ENCODE measurements at places on chromosomes 7 and 10.
A peak's percentile ranks its signal among the peaks of the same experiment; 100 is the strongest.

DNA sequence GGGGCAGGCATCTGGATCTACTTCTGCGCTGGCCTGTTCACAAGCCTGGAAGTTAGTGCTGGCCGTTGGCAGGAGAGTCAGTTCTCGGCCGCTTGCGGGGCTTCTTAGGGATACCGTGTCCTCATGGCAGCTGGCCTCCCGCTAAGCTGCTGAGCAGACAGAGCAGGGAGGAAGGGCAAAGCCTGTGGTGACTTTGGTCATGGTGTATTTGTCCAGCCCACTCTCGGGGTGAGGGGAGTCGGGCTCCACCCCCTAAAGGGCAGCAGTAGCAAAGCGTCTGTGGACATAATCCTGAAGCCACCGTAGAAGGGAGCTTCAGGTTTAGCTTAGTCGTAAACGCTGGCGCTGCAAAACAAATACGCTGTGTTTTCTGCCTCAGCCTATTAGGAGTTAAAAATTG, 12.2 kb downstream of the UBE3C start:
- DNase-seq, result no peak

- peak; percentile 88 for DNase-seq
Measured at GRCh38 chr10:129851941-129852640, 112.0 kb downstream of the EBF3 start.

DNA sequence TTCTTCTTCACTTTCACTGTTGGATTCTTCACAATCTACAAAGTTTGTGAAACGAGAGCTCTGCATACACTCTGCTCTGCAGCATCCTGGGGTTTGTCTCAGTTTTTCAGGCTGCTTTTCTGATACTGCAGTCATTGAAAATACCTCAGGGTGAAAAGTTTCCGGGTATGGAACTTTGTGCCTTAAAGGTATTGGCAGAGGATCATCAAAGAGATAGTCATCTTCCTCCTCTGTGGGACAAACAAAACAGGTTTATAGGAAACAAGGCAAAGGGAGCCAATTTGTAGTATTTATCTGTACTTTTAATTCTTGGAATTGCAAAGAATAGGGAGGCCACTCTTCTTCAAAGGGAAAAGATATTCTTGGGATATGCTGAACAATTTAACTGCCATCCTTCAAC, 30.4 kb downstream of the SUV39H2 start:
- no peak for DNase-seq

DNA sequence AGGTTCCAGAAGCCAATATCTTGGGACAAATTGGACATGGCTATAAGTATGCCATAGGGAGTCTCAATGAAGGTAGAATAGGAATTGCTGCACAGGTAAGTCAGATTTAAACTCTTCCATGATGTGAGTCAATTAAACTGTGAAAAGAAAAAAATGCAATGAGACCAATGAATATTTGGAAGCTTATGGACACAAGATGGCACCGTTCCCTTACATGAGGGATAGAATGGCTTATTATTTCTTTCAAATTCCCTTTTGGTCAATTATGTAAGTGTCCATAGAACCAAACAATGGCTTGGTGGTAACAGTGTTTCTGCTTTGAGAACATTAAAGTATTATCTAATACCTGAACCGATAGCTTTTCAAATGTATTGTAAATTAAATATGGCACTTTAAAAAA, 35.6 kb downstream of the ACADSB start:
- peak; percentile 37 for DNase-seq

- DNase-seq, result no peak
Measured at GRCh38 chr7:69814421-69814962, 216.2 kb downstream of the AUTS2 start.

DNA sequence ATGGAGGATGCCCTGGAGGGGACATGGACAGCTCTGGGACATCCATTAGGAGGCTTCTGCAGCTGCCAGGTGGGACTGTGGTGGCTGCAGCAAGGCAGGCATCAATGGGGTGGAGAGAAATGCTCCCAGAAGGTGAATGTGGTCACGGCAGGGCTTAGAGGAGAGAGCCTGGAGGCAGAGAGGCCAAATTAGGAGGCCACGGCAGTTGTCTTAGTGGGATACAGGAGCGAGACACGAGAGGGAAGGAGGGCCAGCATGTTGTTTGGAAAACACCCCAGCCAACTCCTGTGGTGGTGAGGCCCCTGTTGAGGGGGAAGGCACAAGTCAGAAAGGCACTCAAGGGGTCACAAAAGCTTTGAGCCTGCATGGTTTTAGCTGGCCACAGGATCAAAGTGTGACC, 14.6 kb upstream of the ECHDC3 start:
- DNase-seq, result no peak

- DNase-seq, result no peak
Measured at GRCh38 chr10:69636273-69636575, 6.2 kb downstream of the FAM241B start.

- DNase-seq, result no peak
Measured at GRCh38 chr7:30968747-30969603, 5.2 kb downstream of the GHRHR start.

- no peak for DNase-seq
Measured at GRCh38 chr10:100339236-100339635, 7.8 kb upstream of the SCD start.

DNA sequence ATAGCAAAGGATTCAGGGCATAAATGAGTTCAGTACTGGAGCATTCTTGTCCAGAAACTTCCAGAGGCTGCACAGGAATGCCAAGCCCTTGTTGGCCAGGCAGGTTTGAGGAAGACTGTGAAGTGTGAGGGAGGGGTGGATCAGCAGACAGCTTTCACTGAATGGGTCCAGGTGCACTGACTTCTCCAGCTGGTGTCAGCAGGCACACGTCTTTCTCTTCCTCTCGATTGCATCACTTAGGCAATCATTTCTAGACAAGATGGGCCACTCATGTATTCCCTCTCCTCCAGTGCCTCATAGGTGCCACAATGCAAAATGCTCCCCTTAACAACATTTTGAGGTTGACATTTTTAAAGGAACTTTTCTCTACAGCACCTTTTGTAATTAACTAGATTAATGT, 15.6 kb upstream of the PLEKHS1 start:
- DNase-seq, result peak; percentile 61

GRCh38 chr7:18529239-18529638, 33.7 kb downstream of the HDAC9 start:
- no peak for DNase-seq

DNA sequence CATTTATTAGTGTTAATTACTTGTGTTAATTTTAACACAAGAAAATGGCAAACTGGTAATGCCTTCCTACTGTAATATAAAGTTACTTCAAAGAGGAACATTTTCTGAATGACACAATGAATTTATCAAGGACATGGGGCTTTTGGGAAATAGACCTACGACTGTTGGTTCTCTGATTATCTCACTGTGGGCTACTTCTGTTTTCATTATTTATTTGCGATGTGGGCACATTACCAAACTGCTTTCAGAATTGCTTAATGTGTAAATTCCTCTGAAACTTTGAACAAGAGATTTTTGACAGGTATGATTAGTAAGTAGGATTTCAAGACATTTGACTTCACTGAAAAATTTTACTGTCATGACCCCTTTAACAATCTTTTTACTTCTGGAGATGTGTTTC, 535.6 kb downstream of the CNTNAP2 start:
- no peak for DNase-seq

GRCh38 chr7:44372560-44373417, 47.4 kb upstream of the CAMK2B start:
- no peak for DNase-seq

- no peak for DNase-seq
Measured at GRCh38 chr10:59748834-59749233, 4.4 kb downstream of the MRLN start.

DNA sequence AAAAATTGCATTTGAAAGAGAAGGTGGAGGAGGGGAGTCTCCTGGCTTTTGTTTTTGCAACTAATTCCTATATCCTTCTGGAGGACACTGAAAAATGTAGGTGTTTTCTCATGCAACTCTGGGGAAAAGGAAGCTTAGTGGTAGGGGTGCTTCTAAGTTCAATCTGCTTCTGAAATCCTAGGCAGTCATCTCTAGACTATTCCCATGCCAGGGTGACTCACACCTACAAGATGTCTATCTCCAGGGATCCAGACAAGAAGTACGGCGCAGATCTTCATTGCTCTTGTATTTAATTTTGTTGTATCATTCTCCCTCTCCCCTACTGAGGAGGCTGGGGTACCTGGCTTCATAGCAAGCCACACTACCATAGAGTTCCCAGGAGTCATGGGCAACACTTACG, 258.8 kb downstream of the PHF14 start:
- no peak for DNase-seq

GRCh38 chr7:10802011-10802410, 171.7 kb upstream of the PHF14 start:
- DNase-seq, result no peak

DNA sequence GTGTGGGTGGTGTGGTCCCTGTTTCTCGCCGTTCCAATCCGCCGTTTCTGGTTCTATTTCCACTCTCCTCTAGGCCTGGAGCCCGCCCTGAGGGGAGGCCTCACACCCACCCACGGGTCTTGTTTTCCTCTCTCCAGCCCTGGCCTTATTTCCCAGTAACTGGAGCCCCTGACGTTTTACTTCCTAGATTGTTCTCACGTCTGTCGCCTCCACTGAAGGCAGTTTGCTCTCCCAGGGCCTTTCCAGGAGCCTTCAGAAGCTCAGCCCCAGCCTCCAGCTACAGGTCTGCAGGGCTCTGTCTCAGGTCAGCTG, 30.6 kb downstream of the CFAP46 start:
- no peak for DNase-seq

DNA sequence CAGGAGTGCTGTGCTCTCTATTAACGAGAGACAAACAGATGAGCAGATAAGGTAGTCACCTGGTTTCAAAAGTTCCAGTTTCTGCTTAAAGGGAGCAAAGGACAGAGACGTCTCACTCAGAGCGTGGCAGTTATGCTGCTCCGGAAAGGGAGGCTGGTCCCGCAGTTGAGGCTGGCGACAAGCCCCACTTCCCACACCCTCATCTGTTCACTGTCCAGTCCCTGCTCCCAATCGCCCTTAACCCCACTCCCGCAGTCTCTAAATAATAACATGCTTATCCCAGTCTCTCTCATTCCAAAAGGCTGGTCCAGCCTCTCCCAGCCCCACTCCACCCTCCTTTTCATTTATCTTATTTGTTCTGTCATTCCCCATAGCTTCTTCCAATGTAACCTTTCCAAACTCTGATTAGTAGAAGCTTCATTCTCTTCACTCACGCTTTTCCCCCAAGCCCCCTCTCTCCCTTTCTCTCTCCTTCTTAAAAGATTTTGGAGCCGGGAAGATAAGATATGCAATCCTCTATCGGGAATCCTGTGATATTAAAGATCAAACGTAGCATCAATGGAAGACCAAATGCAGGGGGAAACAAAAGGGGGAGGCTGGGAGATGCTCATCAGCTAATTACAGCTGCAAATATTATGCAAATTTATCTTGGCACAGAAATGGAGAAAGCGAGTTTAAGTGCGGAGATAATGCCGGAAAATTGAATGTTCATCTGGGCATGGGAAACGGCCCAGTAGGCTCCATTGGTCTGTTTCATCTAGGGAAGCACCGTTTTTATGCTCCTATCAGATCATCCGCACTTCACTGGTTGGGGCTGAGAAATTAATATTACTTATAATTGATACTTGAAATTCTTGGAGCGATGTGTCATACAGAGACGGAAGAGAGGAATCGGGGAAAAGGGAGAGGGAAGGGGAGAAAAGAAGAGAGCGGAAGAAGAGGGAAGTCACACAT, 16.3 kb upstream of the GATA3 start:
- DNase-seq, result no peak

DNA sequence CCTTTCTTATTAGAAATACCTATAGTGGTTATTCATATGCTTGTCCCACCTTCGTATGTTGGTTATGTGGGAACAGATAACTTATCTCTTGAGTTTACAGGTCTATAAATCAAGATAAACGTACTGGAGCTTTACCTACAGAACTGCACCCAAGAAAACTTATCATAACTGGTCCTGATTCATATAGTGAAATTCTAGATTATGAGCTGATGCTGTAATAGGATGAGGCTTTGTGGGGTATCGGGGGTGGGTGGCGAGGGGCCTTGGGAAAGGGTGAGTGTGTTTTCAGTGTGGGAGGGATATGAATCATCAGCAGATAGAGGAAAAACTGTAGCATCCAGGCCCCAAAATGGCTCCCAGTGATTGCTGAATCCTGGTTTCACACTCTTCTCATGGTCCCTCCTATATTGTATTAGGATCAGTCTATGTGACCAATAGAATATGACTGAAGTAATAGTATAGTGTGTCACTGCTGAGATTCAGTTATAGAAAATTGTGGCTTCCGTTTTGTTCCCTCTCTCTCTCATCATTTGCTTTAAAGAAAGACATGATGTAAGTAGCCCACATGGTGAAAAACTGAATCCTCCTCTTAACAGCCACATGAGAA, 706.8 kb upstream of the LRRTM3 start:
- DNase-seq, result no peak

DNA sequence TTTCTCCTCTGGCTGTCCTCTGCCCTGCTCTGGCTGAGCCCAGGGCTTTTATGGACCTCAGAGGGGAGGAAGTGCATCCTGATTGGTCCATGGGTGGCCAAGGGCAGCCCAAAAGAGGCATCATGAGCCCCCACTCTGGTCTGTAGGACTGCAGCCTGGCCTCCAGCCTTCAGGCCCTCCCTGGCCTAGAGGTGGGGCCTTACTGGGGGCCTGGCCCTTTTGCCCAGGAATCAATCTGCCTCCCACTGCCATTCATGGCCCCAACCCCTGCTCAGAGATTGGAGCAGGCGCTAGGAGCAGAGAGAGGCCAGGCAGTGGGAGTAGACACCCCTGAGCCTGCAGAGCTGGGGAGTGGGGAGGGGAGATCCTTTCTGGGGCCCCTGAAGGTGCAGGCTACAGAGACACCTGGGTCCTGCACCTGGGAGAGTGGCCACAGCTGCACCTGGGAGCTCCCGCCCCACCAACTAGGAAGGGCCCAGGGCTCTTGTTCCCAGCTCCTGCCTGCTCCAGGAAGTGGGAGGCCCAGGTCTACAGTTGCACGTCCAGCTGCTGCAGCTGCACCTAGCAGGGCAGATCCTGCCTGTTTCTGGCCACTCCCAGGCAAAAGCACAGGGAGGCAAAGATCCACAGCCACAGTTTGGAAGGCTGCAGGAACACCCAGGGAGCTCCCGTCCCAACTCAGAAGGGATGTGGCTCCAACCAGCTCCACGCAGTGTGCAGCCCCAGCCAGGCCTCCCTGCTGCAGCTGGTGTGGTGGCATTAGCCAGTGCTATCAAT, 6.4 kb upstream of the DYNC2I1 start:
- DNase-seq, result no peak

GRCh38 chr10:63619426-63619825, 98.2 kb downstream of the REEP3 start:
- no peak for DNase-seq

DNA sequence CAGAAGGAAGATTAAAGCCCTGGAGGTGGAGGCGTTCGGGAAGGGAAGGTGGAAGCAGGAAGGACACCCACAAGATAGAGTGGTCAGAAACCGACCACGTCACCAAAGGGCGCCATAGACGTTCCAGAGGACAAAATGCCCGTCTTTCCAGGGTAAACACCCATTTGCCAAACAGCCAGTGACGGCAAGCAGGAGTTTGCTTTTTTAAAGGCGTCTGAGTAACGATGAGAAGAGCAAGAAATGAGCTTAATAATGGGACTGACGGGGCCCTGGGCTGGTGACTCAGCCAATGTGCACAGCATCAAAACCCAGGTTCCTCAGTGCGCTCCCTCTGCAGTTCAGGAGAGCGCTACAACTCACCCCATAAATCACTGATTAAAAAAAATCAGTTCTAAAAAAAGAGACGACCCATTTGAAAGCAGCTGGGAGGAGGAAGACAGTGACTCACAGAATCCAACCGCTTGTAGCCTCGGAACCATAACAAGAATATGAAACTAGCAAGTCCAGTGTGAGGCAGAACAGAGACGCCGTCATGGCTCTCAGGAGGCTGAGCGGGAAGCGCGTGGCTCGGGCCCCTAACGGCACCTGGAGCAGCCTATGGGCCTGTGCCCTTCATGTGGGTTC, 5.9 kb downstream of the DIP2C start:
- peak; percentile 89 for DNase-seq

Data from ACHN (cell line).